Thyroid gland (tissue), 4 donors: ENCODE measurements at places on chromosomes 13 and 19.

DNA sequence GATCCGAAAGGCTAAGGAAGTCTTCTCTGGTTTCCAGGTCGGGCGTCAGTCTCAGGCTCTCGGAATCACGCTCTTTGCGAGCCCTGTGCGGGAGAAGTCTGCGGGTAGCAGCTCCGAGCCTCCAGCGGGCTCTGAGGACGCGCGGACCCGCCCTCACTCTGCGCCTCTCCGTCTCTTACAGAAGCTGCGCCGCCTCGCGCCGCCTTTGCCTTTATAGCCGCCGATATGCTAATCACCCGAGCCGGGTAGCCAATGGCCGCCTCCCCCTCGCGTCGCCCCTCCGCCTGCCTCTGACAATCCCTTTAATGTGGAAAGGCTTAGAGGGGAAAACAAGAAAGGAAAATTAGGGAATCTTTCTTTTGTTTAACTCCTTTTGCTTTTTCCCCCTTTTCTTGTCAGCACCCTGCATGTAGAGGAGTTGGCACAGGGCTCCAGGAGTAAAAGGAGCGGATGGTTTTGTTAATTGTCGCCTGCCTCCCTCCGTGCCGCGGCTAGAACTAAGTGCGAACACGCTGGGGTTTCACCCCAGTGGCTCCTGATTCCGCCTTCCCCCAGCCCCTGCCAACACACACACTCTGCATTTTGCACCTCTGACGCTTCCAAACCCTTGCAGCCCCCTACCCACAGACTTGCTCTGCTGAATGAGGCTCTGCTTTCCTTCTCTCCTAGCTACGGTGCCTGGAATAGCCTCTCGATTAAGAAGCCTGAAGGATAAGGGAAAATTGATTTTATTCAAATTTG is at the start of gene PCDH8:
Gene PCDH8 (minus strand): TSS at position 186 of the 741 bp plus-strand sequence. CDS start 204 bp downstream, outside the sequence.
- DNase-seq, result no peak

DNA sequence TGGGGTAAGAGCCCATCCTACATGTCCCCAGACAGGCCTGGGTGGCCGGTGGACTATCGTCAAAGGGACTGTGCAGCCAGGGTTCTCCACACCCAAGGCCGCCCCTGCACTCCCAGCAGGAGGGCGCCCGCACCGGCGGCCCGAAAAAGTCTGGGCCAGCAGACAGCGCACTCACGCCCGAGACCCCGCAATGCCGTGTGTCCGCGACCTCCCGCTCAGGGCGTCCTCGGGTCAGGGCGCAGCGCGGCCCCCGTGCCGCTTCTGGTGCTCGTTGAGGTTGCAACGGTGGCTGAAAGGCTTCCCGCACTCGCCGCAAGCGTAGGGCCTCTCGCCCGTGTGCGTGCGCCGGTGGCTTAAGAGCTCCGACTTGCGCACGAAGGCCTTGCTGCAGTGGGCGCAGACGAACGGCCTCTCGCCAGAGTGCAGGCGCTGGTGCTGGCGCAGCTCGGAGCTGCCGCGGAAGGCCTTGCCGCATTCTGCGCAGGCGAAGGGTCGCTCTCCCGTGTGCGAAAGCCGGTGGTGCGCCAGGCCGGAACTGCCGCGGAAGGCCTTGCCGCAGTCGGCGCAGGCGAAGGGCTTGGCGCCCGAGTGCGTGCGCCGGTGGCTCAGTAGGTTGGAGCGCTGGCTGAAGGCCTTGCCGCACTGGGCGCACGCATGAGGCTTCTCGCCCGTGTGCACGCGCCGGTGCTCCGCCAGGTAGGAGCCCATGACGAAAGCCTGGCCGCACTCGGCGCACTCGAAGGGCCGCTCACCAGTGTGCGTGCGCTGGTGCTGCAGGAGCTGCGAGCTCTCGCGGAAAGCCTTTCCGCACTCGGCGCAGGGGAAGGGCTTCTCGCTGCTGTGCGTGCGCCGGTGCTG is 2.8 kb upstream of the A1BG start:
- DNase-seq, result no peak

- no peak for DNase-seq
Measured at GRCh38 chr13:21889651-21890050, 218.8 kb downstream of the FGF9 start.

DNA sequence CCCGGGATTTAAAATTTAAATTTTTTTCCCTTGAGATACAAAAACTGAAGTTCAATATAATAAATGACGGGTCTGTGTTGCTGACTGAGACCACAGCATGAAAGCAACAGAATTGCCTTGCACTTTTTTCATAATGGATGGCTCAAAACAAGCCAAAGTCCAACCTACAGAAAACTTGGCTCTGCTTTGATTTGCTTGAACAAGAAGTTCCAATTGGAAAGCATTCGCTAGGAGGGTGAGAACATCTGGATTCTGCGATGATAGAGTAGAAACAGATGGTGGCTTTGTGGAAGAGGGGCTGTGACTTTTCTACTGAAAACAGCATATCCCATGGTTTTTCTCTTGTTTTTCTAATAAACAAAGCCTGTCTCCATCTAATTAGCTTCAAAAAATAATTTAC is 46.4 kb downstream of the THSD1 start:
- DNase-seq, result no peak

DNA sequence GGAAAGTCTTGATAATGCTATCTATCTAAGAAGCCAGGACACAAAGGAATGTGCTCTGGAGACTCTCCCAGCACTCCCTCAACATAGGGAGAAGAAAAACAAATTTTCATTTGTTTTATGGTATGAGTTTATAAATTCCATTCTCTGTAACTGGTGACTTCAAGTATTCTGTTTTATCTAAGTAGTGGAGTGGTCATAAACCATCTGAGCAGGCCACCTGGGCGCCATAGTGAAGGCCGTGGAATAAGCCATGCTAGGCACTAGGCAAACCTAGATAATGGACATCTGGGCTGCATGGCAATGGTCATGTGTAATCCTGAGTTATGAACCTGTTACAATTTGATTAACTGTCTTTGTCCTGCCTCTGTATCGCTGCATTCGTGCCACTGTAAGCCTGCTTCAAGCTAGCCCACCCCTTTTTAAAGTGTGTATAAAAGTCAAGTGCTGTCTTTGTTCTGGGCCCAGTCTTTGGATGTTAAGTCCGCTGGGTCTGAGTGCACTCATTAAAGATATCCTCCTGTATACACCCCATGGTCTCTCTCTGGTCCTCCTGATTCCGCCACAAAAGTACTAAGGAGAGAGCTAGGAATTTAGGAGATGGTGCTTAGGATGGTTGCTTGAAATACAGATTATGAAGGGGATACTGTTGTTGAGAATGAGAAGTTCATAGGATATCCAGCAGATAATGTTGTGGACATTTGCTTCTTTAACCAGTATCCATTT is 13.2 kb downstream of the GTF2F2 start:
- DNase-seq, result no peak

DNA sequence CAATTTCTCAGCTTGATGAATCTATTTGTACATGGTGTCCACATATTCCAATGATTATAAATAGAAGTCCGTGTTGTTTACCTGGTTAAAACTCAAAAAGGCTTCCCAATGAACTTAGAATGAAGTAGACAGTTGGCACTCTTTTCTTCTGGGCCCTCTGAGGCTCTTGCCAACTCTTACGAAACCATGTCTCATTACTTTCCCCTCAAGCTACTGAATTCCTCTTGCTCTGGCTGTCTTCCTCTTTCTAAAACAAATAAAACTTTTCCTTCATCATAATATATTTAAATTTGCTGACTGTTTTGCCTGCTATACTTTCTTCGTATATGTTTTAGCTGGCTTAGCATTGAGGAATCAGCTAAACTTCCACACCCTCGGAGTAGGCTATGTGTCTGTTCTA is 139.7 kb downstream of the SLITRK6 start:
- no peak for DNase-seq

DNA sequence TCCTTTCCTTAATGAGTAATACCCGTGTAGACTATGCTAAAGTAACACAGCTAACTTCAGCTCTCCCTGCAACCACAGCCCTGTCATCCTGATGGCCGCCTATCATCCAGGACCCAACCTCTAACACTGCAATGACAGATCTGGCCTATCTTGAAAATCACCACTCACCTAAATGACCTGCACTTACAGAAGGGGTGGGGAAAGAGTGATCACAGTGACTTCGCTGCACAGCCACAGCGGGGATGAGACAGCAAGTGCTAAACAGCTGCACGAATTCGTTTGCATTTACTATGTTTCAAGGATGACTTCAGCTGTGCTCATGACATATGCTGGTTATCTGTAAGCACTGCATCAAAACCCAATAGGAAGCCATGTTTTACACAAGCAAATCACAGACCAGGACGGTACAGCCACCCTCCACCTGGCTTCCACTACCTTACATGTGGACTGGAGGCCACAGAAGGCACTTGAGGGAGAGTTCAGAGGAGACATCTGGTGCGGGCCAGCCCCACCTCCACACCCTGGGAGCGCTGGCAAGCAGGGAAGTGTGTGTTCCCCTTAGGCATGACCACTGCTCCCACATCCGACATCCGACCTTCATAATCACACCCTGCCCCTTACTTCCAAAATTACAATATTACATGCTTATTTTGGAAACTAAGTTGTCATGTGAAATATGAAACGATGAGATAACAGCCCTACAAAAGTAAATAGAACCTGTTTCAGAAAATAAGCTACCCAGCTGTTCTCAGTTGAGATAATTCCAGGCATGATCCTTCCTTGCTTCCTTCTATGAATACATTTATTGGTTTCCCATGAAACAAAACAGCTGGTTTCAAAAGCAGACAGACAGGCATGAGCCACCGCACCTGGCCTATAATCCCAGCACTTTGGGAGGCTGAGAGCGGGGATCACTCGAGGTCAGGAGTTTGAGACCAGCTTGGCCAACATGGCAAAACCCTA is 95.7 kb downstream of the STK24 start:
- DNase-seq, result no peak

GRCh38 chr13:95207769-95208366 is 93.4 kb downstream of the ABCC4 start:
- DNase-seq, result peak; percentile 40

DNA sequence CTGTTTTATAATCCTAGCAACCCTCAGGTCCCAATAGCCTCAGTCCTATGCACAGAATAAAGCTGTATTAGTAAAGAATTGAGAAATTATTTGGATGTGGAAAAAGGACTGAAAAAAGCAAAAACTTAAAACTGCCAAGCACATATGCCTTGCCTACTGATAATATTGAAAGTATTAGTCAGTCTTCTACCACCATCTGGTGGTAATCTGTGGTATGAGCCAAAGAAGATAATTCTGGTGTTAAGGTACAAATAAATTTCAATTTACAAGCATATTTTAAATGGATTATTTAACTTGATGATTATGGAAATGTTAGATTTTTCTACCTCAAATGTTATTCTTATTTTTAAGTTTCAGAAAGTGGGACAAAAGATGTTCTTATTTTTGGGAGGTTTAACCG is 460.3 kb upstream of the KLHL1 start:
- no peak for DNase-seq

GRCh38 chr13:47109028-47109427 is 212.2 kb upstream of the HTR2A start:
- DNase-seq, result no peak

GRCh38 chr19:12052091-12052496 is 667 bp downstream of the ZNF878 start:
- DNase-seq, result no peak

GRCh38 chr13:46062185-46062584 is 9.6 kb upstream of the ZC3H13 start:
- no peak for DNase-seq

DNA sequence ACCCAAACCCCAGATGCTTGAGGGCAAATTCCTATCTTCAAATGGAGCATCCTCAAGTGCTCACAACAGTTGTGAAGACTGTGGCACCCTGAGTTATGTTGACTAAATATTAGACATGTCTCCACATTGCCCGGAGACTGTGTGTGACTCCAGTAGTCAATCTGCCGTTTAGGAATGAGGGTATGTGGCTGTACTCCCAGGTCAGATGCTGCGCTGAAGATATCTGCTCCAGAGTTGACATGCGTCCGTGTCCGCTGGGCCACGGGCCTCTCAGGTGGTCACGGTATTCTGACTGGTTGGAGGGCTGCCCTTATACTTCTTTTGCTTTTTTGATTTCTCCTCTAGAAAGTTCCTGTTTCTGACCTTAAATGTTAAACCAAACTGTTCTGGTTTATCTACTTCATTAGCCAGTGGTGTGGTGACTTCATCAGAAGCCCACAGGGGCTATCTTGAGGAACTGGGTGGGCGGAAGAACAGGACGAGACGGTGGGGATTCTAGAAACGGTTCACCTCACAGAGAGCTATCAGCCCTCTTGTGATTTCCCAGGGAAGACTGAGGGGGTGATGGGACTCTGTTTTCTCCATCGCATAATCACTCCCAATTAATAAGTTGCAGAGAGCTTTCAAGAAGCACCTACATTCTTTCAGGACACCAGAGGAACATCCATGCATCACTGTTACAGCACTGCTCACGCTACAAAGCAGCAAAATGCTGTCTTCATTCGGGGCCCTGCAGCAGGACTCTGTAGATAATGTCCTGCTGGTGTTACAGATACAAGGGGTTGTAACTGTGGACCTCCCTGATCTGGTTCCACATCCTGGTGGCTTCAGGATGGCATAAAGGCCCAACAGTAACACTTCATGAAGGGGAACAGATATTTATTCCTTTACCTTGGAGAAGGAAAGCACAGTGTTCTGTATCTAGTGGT is 1.3 kb upstream of the LCP1 start:
- DNase-seq, result no peak
